Karpas-422 (cell line): ENCODE measurements at places on chromosomes 1 and 21. TPM values are rescaled to one million over a fixed set of nuclear protein-coding genes. Genes with fewer than 3 reads are reported as not detected.

DNA sequence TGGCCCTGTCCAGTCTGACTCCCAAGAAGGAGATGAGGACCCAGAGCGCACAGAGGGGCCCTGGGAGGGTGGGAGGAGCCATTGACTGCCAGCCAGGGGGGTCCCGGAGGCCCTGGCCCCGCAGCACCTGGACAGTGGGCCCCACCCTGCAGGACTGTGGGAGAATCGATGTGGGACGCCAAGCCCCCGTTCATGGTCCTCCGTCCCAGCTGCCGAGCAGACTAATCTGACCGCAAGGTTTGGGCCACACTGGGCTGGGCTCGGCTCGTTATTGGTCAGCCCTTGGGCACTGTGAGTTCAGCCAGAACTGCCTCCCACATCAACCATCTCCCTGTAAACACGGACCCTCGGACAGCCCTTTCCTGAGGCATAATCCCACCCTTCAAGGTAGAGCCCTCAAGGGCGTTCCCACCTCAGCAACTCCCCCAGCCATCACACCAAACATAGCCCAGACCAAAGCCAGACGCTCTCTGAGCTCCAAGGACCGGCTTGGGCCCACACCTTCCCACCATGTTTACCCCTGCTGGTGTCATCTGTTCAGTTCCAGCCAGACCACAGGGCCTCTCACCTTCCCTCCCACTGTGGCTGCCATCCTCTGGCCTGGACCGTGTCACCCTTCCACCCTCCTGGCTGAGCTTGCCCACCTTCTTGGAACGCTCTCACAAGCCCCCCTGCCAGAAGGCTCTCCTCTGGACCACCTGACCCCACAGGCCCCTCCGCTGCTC is 16.2 kb upstream of the POFUT2 start:
- no peak for DNase-seq

GRCh38 chr1:198528364-198528763 is 12.1 kb downstream of the ATP6V1G3 start:
- no peak for DNase-seq

DNA sequence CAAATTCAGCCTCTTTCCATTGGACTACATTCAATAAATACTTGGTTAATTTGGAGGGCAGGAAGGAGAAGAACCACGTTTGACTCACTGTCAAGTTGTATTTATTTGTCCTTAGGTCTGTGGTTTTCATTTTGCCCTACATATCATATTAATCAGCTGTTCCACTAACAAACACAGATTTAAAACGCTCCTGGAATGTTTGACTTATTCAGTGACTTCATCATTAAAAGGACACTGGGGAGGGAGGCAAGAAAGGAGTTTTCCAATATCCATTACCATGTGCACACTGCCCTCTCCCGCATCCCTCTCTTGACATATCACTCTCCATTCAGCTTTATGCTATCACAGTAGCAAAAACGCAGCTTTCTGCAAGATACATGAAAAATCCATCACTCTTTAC is 98.2 kb upstream of the C1orf87 start:
- no peak for DNase-seq

GRCh38 chr21:43775795-43776430 is at the start of gene CSTB:
Gene CSTB (minus strand): TSS chr21:43776308. CDS start chr21:43776269, 39 bp downstream.
- peak; percentile 93 for DNase-seq

- DNase-seq: no peak
Observed at GRCh38 chr1:229843627-229844238, 217.7 kb downstream of the URB2 start.

DNA sequence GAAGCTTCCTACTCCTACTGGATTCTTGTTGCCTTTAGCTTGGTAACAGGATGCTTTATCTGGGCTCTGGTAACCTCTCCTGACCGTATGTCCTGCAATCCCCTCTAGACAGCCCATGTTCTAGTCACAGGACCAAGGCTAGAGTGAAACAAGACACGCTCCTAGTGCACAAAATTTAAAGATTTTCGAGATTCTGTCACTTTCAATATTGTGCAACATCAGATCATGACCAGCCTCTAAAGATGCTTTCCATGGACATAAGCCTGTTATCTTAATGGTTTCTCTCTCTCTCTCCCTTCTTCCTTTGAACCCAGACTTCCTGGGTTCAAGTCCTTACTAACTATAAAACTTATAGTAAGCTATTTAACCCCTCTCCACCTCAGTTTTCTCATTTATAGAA is 1.6 kb upstream of the LY9 start:
- DNase-seq: no peak

DNA sequence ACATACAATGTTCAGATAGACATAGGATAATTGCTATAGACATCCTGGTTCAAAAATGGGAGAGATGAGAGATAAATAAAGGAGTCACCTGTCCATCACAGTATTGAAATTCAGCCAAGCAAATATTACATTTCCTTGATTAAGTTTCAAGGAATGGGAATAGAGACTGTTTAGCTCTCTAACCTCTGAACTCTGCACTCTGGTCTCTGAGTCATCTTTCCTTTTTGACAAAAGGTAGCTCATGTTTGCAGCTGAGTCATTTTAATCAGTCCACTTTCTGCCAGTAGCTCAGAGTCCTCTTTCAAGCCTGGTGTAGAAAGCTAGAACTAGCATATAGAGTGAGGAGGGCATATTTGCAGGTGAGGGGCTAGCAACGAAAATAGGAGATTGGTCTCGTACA is 51.4 kb upstream of the GJA8 start:
- no peak for DNase-seq

DNA sequence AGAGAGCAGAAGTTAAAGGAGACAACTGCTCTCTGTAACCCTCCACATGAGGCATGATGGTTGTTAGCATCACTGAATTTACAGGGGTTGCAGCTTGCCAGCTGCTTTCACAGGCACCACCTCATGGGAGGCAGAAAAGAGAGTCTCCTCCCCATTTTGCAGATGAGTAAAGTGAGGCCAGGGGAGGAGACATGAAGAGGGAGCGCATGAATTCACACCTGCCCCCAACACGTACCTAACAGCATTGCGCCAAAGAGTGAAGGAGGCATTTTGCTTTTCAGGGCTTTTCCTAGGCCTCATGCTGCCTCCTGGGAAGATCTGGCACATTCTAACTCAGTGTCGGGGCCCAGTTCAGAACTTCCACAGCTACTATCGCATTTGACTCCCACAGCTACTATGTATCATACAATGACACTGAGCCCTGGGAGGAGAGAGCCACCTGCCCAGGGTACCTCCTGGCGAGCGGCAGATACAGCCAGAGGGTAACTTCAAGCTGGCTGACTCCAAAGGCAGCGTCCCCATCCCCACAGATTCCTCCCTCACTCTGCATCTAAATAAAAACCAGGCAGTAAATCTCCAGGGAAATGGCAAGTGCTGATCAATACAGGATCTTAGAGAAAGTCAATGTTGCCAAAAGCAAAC is 34.0 kb downstream of the GLIS1 start:
- no peak for DNase-seq

EIF4G3 gene
- 103 and 139 TPM in 2 replicates for total RNA-seq

- DNase-seq: peak; percentile 65
Observed at GRCh38 chr1:53541761-53542550, 82.8 kb downstream of the DMRTB1 start.

CDKN2C gene
- 16.8 and 18.5 TPM in 2 replicates for total RNA-seq

TAS1R1 gene
- not detected in 2 replicates for total RNA-seq

KRTAP10-8 gene
- total RNA-seq: not detected in 2 replicates

GRCh38 chr1:110746644-110747259 is 72.0 kb upstream of the KCNA3 start:
- peak; percentile 80 for DNase-seq

C1orf210 gene
- total RNA-seq: not detected in 2 replicates

DNA sequence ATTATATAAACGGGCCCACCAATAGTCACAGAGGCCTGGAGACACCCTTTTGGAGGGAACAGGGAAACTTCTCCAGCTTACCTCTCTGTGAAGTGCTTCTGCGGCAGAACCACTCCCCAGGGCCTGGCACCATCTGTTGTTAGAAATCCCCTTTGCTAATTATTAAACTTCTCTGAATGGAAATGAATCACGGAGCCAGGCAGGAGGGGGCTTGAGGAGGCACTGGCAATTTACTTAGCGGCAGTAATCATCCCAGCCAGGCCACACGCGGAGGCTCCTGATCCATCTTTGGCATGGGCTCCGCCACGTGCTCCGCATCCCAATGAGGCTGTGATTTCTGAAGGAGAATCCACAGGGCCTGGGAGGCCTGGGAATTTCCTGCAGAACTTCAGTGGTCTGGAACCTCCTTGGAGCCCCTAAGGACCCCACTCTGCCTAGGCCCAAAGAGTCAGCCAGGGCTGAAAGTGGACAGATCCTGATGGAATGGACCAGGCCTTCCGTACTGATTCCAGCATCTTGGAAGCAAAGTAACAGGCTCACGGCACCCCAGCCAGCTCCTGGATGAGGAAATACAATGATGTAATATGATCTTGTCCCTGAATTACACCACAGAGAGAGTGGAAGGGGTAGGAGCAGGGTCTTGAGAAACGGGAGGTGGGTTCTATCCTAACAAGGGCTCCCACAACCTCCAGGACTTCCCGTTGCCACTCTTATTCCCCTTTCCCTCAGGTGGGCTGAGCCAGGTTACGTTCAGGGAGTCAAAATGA is 62.3 kb downstream of the GRIK3 start:
- DNase-seq: no peak

CD164L2 gene
- 0.22 TPM in 1 of 2 replicates, not detected in the other for total RNA-seq

LRRC8C gene
- total RNA-seq: 2.4 and 8.3 TPM in 2 replicates

SLC39A1 gene
- total RNA-seq: 27.1 and 59.5 TPM in 2 replicates

DNA sequence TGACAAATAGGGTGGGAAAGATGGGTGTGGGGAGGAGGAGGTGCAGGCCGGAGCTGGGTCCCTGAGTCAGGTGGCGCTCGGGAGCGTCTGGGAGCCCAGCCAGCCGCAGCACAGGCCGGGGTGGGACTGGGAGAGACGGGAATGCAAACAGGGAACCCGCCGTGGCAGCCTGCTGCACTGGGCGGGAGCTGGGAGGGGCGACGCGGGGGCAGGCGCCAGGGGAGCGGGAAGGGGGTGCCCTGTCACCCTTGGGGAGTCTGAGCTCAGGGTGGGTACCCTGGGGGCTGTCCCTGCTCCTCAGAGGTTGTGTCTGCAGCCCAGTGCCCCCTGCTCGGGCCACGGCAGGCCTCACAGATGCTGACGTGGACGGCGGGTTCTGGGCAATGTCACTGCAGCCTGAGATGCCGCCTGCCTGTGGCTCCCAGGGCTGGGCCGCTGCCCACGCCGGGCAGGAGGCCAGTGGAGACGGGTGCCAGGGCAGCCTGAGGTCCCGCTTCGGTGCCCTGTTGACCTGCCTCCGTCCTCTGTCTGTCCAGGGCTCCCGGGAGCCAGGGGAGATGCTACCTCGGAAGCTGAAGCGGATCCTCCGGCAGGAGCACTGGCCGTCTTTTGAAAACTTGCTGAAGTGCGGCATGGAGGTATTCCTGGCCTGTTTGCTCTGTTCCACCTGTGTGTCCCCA is 16.6 kb upstream of the LRRC3 start:
- DNase-seq: no peak

DYNLT5 gene
- total RNA-seq: not detected in 2 replicates

- DNase-seq: no peak
Observed at GRCh38 chr21:18954441-18954844, 550.9 kb upstream of the TMPRSS15 start.

DNA sequence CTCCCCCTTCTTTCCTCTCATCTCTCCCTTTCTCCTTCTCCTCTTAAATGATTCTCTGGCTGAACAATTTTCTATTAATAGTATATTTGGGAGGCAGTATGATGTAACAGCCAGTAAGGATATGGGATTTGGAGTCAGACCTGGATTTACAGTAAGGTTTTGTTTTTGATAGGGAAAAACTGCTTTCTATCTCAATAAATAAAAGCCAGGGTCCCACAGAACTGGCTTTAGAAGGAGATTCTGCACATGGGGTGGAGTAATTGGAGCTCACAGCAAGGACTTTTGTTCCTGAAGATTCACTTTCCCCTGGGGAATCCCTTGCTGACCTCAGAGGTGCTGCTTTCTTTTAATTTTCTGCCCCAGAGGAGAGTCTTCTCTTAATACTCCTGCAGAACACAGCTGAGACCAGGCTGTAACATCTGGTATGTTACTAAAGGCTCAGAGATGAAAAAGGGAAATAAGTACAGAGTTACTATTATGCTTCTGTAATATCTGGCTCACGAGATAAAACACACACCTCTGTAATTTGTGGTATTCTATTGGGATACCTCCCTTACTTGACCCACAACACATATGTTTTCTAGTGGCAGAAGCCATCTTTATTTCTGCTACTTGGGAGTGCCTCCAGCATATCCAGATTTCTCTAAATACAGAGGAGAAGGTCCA is 13.4 kb downstream of the EPB41 start:
- DNase-seq: peak; percentile 54

DNA sequence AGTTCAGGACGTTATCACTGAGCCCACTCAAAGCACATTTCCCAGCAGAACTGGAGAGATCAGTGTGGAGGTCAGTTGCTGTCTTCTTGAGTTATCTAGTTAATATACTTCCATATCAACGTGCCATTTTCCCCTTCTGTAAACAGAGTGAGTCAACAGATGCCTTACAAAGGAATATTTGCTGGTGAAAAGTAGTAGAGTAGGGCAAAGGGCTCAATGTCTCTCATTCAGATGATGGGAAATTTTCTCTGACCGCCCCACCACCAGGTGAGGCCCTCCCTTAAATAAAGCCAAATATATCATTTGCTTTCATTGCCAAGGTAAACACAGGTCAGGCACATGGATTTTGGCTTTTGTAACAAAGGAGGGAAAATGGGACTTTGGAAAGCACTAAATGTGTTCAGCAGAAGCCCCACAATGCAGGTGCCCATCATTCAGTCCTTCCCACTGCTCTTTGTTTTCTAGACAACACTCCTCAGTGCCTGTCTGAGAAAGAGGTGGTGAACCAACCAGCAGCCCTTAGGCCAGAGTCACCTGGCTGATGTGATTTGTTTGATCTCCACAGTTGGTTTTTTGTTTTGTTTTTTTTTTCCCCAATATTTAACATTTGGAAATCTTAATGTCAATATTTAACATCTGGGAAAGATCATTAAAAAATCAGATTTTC is 40.5 kb upstream of the SAMD13 start:
- peak; percentile 29 for DNase-seq

- DNase-seq: no peak
Observed at GRCh38 chr1:69510026-69510425, 57.7 kb upstream of the LRRC7 start.

- no peak for DNase-seq
Observed at GRCh38 chr1:66152034-66152433, 359.3 kb downstream of the PDE4B start.

GRCh38 chr1:170562646-170563338 is 30.8 kb downstream of the GORAB start:
- no peak for DNase-seq

- no peak for DNase-seq
Observed at GRCh38 chr1:93614541-93614940, 67.1 kb downstream of the BCAR3 start.

TP53BP2 gene
- total RNA-seq: 0.72 and 1.5 TPM in 2 replicates

- no peak for DNase-seq
Observed at GRCh38 chr1:17636612-17637011, 97.1 kb downstream of the ARHGEF10L start.

GRCh38 chr21:46095814-46096595 is 1.9 kb upstream of the COL6A2 start:
- no peak for DNase-seq
